ENCODE measurements at places on chromosomes 6 and 20. TPM values are rescaled to one million over a fixed set of nuclear protein-coding genes. Genes with fewer than 3 reads are reported as not detected.
A peak's percentile ranks its signal among the peaks of the same experiment; 100 is the strongest.

- no peak for DNase-seq
Observed at GRCh38 chr6:147087641-147088040, 116.6 kb upstream of the STXBP5 start.

GRCh38 chr6:335572-335971, 43.3 kb downstream of the DUSP22 start:
- peak; percentile 48 for DNase-seq

GRCh38 chr6:95413789-95414188, 163.5 kb upstream of the MANEA start:
- DNase-seq, result no peak

DNA sequence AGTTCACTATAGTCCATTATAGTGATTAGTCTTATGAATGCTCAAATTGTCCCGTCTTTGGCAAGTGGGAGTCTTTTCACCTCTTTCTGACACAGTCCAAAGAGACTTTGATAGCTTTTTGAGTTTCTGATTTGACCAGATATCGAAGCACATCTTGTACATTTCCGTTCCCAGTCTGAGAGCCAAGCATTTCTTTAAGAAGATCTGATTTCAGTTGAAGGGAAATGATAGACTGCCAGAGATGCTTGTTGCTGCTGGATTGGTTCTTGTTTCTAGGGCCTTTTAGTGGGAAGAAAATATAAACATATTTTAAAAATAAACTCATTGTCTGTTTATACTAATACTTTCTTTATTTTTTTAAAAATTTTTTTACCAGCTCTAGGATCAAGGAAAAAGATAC, 54.1 kb upstream of the IER3 start:
- DNase-seq, result no peak

DNA sequence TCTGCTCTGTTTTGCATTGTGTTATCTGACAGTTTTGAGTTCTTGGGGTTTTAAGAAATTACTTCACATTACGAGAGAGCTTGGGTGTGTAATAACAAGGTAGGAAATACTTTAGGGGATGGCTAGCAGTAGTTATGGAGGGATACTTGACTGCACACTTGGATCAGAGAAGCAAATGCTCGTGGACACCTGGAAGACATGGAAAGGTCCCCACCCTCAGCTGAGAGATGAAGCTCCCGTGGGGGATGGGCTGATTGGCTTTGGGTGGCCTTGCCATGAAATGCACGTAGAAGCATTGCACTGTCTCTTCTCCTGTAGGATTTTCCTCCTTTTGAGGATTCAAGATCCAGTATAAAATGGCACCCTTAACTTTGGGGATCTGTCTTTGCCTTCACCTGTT, 61.5 kb upstream of the UNC93A start:
- DNase-seq, result no peak

- no peak for DNase-seq
Observed at GRCh38 chr6:43175676-43176422, 4.8 kb downstream of the SRF start.

GRCh38 chr20:34536798-34537394, 20.7 kb downstream of the DYNLRB1 start:
- DNase-seq, result no peak

DNA sequence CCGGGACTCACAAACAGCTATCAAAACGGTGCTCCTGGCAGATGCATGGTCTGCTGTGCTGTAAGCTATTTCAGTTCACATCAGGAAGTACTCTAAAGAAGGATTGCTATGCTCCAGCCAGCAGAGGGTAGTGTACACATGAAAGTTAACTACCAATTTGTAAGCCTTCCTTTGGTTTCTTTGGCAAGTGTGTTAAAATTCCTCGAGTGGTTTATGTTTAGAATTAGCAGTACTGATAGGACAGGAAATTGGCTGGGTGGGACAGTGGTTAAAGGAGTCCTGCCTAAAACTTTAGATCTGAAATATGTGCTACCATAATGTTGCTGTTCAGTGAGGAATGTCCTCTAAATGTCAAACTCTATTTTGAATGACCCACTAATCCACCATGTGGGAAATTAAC, 47.4 kb downstream of the TRMT11 start:
- DNase-seq, result no peak

DNA sequence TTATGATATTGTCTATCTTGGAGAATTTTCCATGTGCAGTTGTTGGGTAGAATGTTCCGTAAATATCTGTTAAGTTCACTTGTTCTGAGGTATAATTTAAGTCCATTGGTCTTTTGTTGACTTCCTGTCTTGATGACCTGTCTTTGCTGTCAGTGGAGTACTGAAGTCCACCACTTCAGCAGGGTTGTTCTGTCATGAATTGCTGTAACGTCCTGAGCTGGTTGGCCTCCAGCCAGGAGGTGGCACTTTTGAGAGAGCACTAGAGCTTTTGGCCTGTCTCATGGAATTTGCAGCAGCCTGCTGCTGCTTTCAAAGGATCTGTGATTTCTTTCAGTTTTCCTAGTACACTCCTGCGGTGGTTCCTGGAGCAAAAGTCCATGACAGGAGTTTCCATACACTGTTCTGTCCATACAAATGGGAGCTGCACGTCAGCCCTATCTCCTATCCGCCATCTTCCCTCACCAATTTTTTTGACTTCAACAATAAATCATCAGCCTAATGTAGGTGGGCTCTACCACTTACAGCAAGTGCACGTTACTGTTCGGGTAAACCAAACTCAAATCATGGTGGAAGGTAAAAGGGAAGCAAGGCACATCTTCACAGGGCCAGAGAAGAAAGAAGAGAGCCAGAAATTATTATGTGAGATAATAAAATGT, 46.9 kb upstream of the TRERF1 start:
- DNase-seq, result no peak

DNA sequence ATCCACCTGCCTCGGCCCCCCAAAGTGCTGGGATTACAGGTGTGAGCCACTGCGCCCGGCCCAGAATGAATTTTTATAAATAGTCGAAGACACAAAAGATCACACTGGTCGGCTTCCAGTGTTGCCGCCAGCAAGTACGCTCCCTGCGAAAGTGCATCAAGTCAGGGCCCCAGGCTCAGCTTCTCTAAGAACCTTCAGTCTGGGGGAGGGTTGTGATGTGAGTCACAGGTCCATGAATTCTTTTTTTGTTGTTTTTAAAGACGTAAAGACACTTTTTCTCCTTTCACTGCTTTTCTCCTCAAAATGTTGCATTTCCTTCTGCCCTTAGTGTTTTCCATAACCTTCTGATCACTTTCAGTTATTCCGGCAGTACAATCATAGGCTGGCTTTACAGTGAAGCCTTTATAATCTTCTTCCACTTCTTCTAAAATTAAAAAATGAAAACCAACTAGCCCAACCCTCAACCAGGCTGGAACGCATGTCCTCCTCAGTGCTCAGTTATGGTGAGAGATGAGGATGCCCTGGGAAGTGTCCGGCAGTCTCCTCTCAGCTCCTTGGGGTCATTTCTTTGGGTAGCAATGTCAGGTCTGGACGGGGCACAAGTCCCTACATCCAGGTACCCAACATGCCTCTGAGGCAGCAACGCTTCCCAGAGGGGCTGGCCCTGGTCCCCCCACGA, 66.6 kb downstream of the CSE1L start:
- no peak for DNase-seq

Gene B3GALT4
- 8.5 TPM for total RNA-seq

Gene SLC17A2
- not detected for total RNA-seq

Gene PDE7B
- 18.7 TPM for total RNA-seq

Gene SOX4
- 7.8 TPM for total RNA-seq

Gene APCDD1L
- total RNA-seq, result 0.32 TPM

All from Right ventricle myocardium inferior (tissue), 1 donor.